ENCODE measurements at places on chromosomes 4 and X. TPM values are rescaled to one million over a fixed set of nuclear protein-coding genes. Genes with fewer than 3 reads are reported as not detected.

GRCh38 chrX:53312946-53313727 lies 31.8 kb upstream of the IQSEC2 start:
- no peak overlapping the region for H3K27ac ChIP-seq
- no peak overlapping the region for H3K4me3 ChIP-seq
- no peak for DNase-seq
- peaks cover 10% of the 10 kb centered on the region for H3K4me1 ChIP-seq

- no peaks in the 10 kb centered on the region for H3K36me3 ChIP-seq
- H3K27ac ChIP-seq: no peak overlapping the region
- no peak overlapping the region for H3K4me3 ChIP-seq
- H3K4me1 ChIP-seq: no peaks in the 10 kb centered on the region
- no peak for DNase-seq
These were observed 237.0 kb downstream of the IDS start for GRCh38 chrX:149267878-149268813.

- H3K4me3 ChIP-seq: no peak overlapping the region
- peaks cover 3% of the 10 kb centered on the region for H3K27me3 ChIP-seq
- H3K36me3 ChIP-seq: no peaks in the 10 kb centered on the region
- no peak for DNase-seq
- H3K4me1 ChIP-seq: peaks cover 4% of the 10 kb centered on the region
- no peak overlapping the region for H3K27ac ChIP-seq
These were observed 79.1 kb downstream of the AMOT start for GRCh38 chrX:112761242-112762207.

- no peaks in the 10 kb centered on the region for H3K27me3 ChIP-seq
- H3K36me3 ChIP-seq: peaks cover 38% of the 10 kb centered on the region
- no peak overlapping the region for H3K4me3 ChIP-seq
- H3K27ac ChIP-seq: peak overlapping the region; percentile 40
- H3K4me1 ChIP-seq: peaks cover 60% of the 10 kb centered on the region
- no peak for DNase-seq
These were observed 119.4 kb downstream of the AFAP1 start for GRCh38 chr4:7820031-7820818.

- H3K36me3 ChIP-seq: no peaks in the 10 kb centered on the region
- DNase-seq: no peak
- H3K4me3 ChIP-seq: no peak overlapping the region
- H3K27ac ChIP-seq: peak overlapping the region; percentile 69
- no peaks in the 10 kb centered on the region for H3K27me3 ChIP-seq
These were observed 33.3 kb downstream of the TMSB4X start for GRCh38 chrX:13008189-13008533.

DNA sequence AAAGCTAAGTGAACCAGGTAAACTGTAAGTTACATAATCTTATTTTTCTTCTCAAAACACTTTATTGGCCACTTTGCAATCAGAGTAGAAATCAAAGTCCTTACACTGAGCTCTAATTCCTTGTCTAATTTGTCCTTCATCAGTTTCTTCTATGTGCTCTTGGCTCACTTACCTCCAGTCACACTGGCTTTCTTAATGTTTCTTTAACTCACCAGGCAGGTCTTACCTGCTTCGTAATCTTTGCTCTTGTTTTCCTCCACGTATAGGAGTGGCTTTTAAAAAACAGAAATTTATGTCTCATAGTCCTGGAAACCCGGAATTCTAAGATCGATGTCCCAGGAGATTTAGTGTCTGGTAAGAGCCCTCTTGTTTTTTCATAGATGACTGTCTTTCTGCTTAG lies 1462.1 kb downstream of the FSTL5 start:
- H3K27me3 ChIP-seq: no peaks in the 10 kb centered on the region
- H3K27ac ChIP-seq: no peak overlapping the region
- H3K4me3 ChIP-seq: no peak overlapping the region
- H3K4me1 ChIP-seq: no peaks in the 10 kb centered on the region

GRCh38 chr4:55359397-55359916 lies 13.4 kb downstream of the SRD5A3 start:
- peaks cover 5% of the 10 kb centered on the region for H3K36me3 ChIP-seq
- no peak overlapping the region for H3K4me3 ChIP-seq
- DNase-seq: no peak
- H3K27ac ChIP-seq: peak overlapping the region; percentile 69
- no peaks in the 10 kb centered on the region for H3K27me3 ChIP-seq

GRCh38 chr4:163613383-163613782 lies 118.9 kb downstream of the TMA16 start:
- DNase-seq: no peak
- H3K4me3 ChIP-seq: no peak overlapping the region
- H3K4me1 ChIP-seq: no peaks in the 10 kb centered on the region
- H3K27me3 ChIP-seq: peaks cover 14% of the 10 kb centered on the region
- no peaks in the 10 kb centered on the region for H3K36me3 ChIP-seq
- H3K27ac ChIP-seq: no peak overlapping the region

GRCh38 chrX:28022371-28022770 lies 41.1 kb upstream of the DCAF8L1 start:
- no peak overlapping the region for H3K4me3 ChIP-seq
- H3K4me1 ChIP-seq: no peaks in the 10 kb centered on the region
- no peak for DNase-seq
- no peak overlapping the region for H3K27ac ChIP-seq

DNA sequence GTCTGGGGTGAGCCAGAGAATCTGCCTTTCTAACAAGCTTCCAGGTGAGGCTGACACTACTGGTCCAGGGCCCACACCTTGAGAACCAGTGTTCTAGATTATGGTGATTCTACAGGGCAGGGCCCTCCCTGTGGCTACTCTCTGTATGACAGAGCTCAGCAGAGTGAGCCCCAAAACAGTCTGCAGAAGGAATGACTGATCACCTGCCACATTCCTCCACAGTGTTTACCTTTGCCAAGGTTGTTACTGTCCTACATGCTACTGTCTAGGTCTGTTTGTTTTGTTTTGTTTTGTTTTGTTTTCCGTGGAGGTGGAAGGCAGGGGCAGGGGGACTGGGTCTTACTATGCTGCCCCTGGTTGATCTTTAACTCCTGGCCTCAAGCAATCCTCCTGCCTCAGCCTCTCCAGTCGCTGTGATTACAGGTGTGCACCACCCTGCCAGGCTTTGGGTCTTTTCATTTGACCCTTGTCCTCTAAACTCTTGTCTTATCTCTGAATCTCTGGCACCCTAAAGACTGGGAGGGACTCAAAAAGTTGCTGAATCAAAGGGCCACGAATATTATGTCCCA lies 45.1 kb downstream of the MAP7D2 start:
- H3K36me3 ChIP-seq: no peaks in the 10 kb centered on the region
- peaks cover 14% of the 10 kb centered on the region for H3K4me1 ChIP-seq
- H3K27ac ChIP-seq: no peak overlapping the region

- H3K27ac ChIP-seq: no peak overlapping the region
- no peak overlapping the region for H3K4me3 ChIP-seq
- H3K36me3 ChIP-seq: no peaks in the 10 kb centered on the region
- DNase-seq: no peak
- no peaks in the 10 kb centered on the region for H3K27me3 ChIP-seq
These were observed 126.7 kb upstream of the AMOT start for GRCh38 chrX:112967341-112967740.

DNA sequence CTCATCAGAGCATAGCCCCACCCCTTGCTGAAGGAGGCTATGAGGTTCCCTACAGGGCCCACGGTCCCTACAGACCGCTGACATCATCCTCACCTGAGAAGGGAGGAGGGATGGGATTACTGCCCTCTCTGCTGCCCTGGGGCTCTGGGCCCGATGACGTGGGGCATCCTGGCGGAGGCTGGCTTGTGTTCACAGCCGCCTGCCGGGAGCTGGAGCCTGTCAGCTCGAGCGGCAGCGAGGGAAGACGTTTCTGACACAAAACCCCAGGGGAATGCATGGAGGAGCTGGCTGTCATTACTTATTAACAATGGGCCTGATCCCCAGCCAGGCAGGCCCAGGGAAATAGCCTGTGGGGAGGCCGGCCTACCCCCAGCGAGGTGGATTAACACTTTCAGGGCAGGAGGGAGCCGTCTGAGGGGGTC lies 106.6 kb upstream of the ATP6AP2 start:
- DNase-seq: peak; percentile 94
- no peaks in the 10 kb centered on the region for H3K27me3 ChIP-seq
- H3K4me3 ChIP-seq: no peak overlapping the region
- H3K4me1 ChIP-seq: peaks cover 47% of the 10 kb centered on the region
- H3K36me3 ChIP-seq: no peaks in the 10 kb centered on the region

DNA sequence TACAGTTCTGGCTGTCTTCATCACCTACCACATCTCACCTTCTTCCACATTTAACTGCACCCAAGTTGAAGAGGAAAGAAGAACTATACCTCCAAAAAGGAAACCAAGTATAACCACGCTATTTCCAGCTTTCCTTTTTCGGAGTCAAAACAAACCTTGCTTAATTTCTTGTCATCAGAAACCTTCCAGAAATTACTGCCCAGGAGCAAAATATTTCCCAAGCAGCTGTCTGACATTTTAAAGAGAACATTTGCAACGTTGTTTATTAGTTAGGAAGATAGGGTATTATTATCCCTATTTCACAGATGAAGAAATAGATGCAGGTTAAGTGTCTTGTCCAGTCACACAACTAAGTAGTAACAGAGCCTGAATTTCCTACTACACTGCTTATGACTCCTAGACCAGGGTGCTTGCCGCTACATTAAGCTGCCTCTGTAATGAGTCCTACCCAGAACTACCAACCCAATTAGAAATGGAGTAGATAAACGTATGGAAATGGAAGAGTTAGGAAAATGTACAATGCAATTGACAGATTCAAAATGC lies 2.2 kb upstream of the ACSL4 start:
- no peak overlapping the region for H3K4me3 ChIP-seq
- H3K36me3 ChIP-seq: peaks cover 2% of the 10 kb centered on the region
- peaks cover 22% of the 10 kb centered on the region for H3K4me1 ChIP-seq
- no peak for DNase-seq

DNA sequence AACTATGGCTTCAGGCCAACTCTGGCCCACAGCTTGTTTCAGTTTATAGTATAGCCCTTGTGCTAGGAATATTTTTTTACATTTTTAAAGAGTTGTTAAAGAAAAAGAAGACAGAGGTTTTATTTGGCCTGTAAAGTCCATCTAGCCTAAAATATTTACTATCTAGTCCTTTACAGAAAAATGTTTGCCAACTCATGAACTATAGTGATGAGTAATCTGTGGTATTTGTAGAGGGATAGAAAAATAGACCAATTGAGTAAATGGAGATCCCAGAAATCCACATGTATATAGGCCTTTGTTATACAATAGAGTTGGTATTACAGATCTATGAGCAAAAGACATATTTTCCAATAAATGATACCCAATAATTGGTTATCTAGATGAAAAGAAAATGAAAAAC lies 288.7 kb downstream of the PRDM5 start:
- H3K27me3 ChIP-seq: peaks cover 2% of the 10 kb centered on the region
- H3K27ac ChIP-seq: no peak overlapping the region
- no peak overlapping the region for H3K4me3 ChIP-seq
- H3K4me1 ChIP-seq: no peaks in the 10 kb centered on the region
- H3K36me3 ChIP-seq: no peaks in the 10 kb centered on the region

DNA sequence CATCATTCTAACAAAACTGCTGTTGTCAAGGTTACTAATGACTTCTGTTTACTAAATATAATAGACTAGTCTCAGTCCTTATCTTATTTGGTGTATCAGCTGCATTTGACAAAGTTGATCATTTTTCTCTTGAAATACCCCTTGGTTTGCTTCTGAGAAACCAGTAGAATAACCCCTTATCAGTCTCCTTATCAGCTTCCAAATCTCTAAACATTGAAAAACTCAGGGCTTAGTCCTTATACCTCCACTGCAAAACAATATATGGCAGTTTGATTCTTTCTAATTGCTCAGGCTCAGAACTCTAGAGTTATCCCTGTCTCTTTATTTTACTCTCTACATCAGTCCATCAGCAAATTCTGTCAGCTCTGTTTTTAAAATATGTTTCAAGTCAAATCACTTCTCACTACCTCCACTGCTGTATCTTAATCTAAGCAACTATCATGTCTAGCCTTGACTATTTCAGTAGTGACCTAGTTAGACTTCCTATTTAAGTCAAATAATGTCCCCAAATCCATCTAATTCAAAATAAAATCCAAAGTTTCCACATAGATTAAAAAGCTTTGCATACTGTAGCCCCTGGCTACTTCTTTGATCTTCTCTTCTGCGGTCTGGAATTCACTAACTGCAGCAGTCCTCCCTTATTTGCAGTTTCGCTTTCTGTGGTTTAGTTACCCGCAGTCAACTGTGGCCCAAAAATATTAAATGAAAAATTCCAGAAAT lies 87.1 kb upstream of the NPNT start:
- no peaks in the 10 kb centered on the region for H3K27me3 ChIP-seq
- H3K27ac ChIP-seq: peak overlapping the region; percentile 88
- peaks cover 31% of the 10 kb centered on the region for H3K4me1 ChIP-seq
- H3K36me3 ChIP-seq: no peaks in the 10 kb centered on the region
- H3K4me3 ChIP-seq: peak overlapping the region; percentile 66

GRCh38 chr4:124199185-124199584 lies 513.3 kb downstream of the ANKRD50 start:
- H3K4me3 ChIP-seq: no peak overlapping the region
- peaks cover 5% of the 10 kb centered on the region for H3K36me3 ChIP-seq
- H3K27me3 ChIP-seq: no peaks in the 10 kb centered on the region
- DNase-seq: no peak
- peak overlapping the region; percentile 82 for H3K27ac ChIP-seq
- H3K4me1 ChIP-seq: peaks cover 37% of the 10 kb centered on the region

DNA sequence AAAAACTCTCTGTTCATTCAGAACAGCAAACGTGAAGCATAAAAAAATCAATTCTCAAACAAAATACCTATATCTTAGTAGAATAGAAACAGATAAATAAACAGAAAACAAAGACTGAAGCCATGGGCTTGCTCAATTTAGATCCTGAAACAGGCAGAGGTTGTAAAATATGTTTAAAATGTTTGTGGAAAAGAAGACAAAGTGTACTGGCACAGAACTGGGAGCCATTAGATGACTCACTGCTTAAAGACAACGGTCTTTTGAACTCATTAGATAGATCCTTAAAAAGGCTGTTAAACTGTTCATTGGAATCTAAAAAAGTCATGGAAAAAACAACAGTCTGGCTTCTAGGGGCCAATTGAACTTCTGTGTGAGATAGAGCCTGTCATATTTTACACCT lies 247.0 kb upstream of the NDST4 start:
- peaks cover 29% of the 10 kb centered on the region for H3K4me1 ChIP-seq
- H3K4me3 ChIP-seq: peak overlapping the region; percentile 3
- peak overlapping the region; percentile 77 for H3K27ac ChIP-seq

GRCh38 chr4:74197080-74197479 lies 39.2 kb downstream of the MTHFD2L start:
- no peak for DNase-seq
- H3K27ac ChIP-seq: no peak overlapping the region
- no peaks in the 10 kb centered on the region for H3K27me3 ChIP-seq
- H3K36me3 ChIP-seq: peaks cover 6% of the 10 kb centered on the region
- no peaks in the 10 kb centered on the region for H3K4me1 ChIP-seq
- no peak overlapping the region for H3K4me3 ChIP-seq

DNA sequence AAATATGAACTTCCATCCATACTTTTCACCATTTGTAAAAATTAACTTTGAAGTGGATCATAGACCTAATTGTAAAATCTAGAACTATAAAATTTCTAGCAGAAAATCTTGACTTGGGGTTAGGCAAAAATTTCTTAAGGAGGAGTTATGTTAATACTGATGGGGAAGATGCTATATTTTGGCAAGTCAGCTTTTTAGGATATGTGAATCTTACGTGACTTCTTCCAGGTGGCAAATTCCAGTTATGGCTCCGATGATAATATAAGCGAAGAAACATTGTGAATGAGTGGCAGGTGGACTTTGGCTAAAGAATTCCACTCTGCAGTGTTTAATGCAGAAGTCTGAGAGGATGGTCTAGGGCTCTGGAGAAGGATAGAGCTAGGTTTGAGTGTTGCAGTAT lies 1.5 kb downstream of the PRPS2 start:
- H3K27me3 ChIP-seq: peaks cover 11% of the 10 kb centered on the region
- peaks cover 2% of the 10 kb centered on the region for H3K36me3 ChIP-seq
- DNase-seq: no peak
- no peak overlapping the region for H3K27ac ChIP-seq

- no peaks in the 10 kb centered on the region for H3K27me3 ChIP-seq
- H3K36me3 ChIP-seq: peaks cover 3% of the 10 kb centered on the region
These were observed 353.1 kb upstream of the BOD1L1 start for GRCh38 chr4:13980317-13981310.

Gene TRIML2
- not detected for total RNA-seq

Gene HSD17B13
- total RNA-seq: 0.16 TPM

Gene DCLK2
- total RNA-seq: 12.6 TPM

Gene CFAP299
- total RNA-seq: not detected
